ENCODE measurements at places on chromosomes 1 and 21.

DNA sequence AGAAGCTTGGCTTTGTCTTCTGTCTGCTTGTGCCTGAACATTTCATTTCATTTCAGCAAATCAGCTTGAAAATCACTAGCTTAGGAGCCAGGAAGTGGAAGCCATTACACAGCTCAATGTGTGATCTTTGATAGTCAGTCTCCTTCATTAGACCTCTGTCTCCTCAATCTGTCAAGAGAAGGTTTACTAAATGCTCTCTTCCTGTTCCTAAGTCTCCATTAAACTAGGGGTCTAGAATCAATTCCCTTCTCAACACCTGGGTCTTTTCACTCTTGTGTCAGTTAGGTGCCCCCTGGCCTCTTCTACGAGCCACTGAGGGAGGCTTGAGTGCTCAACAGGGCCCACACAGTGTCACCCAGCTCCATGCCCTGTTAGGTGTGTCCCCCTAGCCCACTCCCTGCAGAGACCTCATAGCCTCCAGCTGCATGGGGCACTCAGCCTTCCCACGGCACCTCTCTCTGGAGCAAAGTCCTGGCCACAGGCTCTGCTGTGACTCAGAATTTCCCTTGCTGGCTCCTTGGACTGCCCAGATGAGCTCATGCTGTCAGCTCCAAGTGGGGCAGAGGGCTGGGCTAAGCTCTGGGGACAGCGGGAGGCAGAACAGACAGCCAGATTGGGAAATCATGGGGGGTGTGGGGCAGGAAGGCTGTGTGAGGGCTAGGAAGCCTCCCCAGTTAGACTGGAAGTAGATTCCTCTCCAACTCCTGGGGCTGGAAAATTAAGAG lies 115.7 kb upstream of the IPO9 start:
- DNase-seq, result no peak

DNA sequence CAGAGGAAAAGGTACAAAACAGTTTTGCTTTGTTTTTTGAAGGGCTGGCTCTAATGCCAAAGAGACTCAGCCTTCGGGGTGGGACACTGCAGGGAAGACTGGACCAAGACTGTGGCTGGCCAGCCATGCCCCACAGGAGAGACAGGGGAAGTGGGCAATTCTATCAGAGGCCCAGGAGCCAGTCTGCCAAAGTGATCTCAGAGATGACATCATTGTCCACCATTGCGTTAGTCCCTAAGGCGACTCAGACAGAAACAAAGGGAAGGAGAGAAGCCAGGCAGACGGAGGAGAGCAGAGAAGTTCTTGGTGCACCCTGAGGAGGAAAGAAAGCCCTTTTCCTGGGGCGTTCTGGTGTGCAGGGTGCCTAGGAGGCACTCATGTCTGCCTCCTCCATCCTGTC lies 26.4 kb downstream of the OPTC start:
- DNase-seq, result no peak

GRCh38 chr1:39666772-39667171 lies 5.1 kb downstream of the NT5C1A start:
- DNase-seq, result no peak

- DNase-seq, result peak; percentile 25
These were observed 759 bp downstream of the AHCTF1 start for GRCh38 chr1:246930830-246931548.

GRCh38 chr1:203137324-203137723 lies 9.8 kb downstream of the ADORA1 start:
- no peak for DNase-seq

GRCh38 chr1:88890791-88891317 lies 513 bp downstream of the GTF2B start:
- no peak for DNase-seq

DNA sequence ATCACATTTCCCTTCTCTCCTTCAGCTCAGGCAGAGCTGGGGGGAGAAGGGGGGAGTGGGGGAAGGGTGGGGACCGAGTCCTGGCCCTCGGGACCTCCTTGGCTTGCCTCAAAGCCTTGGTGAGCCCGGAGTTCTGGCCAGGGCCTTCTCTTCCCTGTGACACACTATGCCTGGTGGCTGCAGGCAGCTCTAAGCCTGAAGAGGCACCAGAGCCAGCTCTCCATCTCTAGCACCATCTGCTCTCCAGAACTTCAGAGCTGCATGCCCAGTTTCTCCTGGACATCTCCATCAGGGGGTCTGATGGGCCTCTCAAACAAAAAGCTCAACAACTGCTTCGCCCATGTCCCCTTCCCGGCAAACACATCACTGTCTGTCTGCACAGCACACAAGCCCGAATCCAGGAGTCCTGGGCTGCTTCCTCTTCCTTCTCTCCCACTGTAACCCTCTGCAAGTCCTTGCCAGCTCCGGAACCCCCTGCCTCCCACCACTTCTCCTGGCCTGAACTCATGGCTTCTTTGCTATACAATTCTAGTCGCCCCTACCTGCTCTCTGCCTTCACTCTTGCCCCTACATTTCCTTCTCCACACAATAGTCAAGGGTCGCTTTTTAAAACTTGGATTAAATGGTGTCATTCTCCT lies 26.5 kb downstream of the KIAA1614 start:
- DNase-seq, result no peak

DNA sequence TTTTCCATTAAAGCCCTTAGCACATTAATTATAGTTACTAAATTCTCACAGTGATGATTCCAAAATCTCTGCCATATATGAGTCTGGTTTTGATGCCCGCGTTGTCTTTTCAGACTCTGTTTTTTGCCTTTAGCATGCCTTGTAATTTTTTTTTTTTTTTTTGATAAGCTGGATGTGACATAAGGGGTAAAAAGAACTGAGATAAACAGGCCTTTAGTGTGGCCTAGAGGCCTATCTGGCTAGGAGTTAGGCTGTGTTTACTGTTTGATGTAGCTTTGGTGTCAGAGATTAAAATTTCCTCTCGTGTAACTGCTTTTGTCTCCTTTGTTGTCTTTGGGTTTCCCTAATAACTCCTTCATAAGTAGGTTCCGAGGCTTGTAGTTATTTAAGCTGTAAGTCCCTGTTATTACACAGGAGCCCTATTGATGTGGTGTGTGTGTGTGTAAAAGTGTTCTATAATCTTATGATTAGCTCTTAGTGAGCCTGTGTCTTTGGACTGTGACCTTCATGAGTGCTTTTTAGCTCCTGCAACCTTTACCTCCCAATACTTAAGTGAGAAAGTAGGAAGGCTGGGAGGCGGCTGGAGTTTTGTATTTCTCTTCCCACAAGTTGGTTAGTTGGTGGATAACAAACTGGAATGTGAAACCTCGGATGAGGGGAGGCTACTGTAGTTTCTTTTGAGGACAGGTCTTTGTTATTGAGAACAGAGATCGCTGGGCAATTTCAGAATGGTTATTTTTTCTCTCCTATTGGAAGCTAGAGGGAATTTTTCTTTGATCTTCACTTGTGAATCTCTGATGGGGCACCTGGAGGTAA lies 19.3 kb downstream of the HS2ST1 start:
- no peak for DNase-seq

- no peak for DNase-seq
These were observed 15.6 kb downstream of the FMO1 start for GRCh38 chr1:171263901-171264300.

GRCh38 chr1:184225283-184226099 lies 161.3 kb upstream of the C1orf21 start:
- DNase-seq, result no peak

- DNase-seq, result no peak
These were observed 48.2 kb downstream of the HHAT start for GRCh38 chr1:210376836-210377372.

DNA sequence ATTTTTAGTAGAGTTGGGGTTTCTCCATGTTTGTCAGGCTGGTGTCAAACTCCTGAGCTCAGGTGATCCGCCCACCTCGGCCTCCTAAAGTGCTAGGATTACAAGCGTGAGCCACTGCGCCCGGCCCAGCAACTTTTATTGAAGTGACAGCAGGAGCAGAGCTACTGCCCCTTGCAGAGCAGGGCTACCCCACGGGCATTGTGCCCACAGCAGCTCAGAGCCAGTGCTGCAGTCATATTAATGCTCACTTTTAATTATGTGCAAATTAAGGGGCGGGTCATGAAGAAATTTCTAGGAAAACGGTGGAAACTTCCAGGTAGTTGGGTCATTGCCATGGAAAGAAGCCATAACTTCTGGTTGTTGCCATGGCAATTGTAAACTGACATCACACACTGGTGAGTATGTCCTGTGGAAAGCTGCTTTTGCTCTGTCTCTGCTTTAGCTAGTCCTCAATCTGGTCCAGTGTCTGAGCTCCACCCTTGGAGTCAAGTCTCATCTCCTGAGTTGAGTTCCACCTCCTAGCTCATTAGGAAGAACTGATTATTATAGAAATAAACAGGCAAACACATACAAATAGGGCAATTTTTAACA lies 127.3 kb upstream of the ADGRL4 start:
- DNase-seq, result no peak

DNA sequence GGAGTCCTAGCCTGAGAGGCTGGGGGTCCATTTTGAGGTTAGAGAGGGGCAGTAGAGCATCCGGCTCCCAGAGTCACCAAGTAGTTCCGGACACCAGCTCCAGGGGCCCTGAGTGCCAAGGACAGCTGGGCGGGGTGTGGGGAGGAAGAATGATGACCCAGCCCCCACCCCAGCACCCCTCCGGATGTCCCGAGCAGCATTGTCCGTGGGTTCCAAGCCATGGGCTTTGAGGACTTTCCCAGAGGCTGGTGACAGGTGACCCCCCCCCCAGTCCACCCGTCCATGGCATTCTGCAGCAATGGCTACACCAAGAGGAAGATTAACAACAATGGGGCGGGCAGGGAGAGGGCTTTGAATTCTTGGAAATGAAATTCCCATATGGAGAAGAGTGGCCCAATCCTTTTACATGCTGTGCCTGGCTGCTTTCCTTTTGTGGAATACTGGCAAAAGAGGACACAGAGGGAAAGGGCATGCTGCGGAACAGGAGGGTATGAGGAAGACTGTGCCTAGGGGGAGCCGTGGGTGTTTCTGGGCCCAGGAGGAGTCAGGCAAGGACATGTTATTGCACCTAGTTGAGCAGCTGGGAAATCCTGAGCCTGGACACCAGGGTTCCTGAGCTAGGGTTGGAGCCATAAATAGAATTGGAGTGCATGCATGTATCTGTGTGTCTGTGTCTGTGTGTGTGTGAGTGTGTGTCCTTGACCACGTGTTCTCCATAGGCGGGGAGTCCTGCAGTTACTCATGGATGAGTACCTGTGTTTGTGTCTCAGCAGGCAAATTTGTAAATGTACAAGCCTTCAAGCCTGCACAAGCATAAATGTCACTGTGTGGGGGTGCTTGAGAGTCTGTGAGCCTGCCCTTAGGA lies 956 bp downstream of the ATP1A2 start:
- no peak for DNase-seq

GRCh38 chr1:224622831-224623230 lies 6.7 kb downstream of the CNIH3 start:
- DNase-seq, result no peak

DNA sequence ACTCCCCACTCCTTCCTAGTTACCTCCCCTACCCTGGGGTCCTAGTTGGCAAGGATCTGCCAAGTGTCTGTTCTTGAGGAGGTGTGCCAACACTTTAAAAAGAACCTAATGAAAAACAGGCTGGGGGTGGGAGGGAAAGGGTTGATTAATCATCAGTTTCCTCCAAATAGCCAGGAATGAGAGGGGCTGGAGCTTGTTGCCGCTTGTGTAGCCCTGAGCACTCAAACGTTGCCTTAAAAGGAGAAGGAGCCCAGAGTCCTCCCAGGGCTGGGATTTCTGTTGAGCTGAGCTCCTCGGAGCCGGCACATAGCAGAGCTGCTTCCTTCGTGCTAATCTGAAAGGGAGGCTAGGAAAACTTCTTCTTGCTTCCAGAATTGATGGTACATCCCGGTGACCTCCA lies 15.9 kb downstream of the SHISA4 start:
- no peak for DNase-seq

GRCh38 chr1:24987875-24988557 lies 57.9 kb upstream of the RUNX3 start:
- no peak for DNase-seq

GRCh38 chr1:71071720-71072119 lies 9.1 kb downstream of the ZRANB2 start:
- no peak for DNase-seq

GRCh38 chr1:64469116-64469976 lies 583 bp upstream of the CACHD1 start:
- DNase-seq, result no peak

- no peak for DNase-seq
These were observed 43.0 kb downstream of the PCNT start for GRCh38 chr21:46366966-46367365.

DNA sequence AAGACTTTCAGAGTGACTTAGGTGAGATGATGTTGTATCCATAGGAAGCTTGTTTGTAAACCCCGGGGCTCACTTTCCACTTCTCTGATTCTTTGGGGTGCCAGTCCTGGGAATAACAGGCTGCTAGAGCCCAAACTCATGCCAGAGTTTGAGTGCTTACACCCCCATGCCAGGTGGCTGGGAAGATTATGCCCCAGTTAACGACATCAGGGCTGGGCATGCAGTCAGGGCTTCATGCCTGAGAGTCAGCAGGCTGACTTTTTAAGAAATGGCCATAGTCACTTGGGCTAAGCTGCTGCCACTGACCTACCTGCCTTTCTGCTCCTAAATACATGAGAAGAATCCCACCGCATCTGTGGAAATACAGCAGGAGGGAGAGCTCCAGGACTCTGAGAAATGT lies 425.6 kb upstream of the VAMP3 start:
- DNase-seq, result no peak

DNA sequence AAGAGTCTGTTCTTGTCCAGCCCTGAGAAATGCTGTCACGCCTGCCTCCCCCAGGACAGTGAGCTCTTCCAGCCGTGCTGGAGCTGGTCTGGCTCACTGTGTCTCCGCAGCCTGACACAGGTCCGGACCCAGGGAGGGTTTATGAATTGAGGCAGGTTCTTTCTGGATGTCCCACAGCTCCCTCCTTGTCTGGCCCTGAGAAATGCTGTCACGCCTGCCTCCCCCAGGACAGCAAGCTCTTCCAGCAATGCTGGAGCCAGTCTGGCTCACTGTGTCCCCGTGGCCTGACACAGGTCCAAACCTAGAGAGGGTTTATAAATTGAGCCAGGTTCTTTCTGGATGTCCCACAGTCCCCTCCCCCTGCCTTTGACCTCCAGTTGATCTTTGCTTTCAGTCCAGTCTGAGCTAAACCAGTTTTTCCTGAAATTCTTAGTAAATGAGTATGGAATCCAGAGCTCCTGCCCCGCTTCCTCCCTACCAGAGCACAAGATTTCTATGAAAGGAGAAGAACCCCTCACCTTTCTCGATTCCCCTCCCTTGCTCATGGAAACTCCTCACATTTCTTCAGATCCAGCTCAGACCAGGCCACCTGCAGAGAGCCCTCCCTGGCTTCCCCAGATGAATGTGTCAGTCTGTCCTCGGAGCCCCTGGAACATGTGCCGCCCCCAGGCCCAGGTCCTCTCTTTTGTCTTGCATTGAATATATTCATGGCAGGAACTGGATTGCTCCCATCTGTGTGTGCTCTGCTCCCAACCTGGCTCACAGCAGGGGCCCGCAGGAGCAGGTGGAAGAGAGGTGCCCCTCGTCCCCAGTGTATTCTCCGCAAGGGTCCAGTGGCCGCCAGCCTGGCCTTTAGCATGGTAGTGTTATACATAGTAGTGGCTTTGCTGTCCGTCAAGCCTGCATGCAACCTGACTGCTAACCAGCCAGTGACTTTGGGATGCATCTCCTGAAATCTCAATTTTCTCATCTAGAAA lies 116.3 kb downstream of the EPHB2 start:
- no peak for DNase-seq

GRCh38 chr1:53440633-53441032 lies 18.6 kb upstream of the DMRTB1 start:
- no peak for DNase-seq

Measured in stimulated activated CD4-positive, alpha-beta T cell treated with anti-CD3 and anti-CD28 coated beads, Interleukin-1b, Interleukin-23, amount 100 ng/mL, for 1 hour (primary cell).